Left ventricle myocardium inferior (tissue), 1 donor: ENCODE measurements at places on chromosomes 4 and X. TPM values are rescaled to one million over a fixed set of nuclear protein-coding genes. Genes with fewer than 3 reads are reported as not detected.

Gene DSPP
- total RNA-seq: not detected

Gene NEUROG2
- not detected for total RNA-seq

Gene PABPC1L2A
- not detected for total RNA-seq

Gene HTR2C
- not detected for total RNA-seq

Gene HELT
- total RNA-seq: not detected

Gene HDAC8
- total RNA-seq: 19.3 TPM

Gene MAGEA2
- not detected for total RNA-seq

Gene MID1
- total RNA-seq: 9.4 TPM

Gene TLR3
- total RNA-seq: 4.9 TPM

Gene KLHL4
- total RNA-seq: 0.74 TPM

Gene FGD1
- total RNA-seq: 8.6 TPM

GRCh38 chr4:24705016-24705753, 90.2 kb upstream of the SOD3 start:
- DNase-seq: no peak

GRCh38 chr4:82969414-82969813, 41.2 kb downstream of the LIN54 start:
- DNase-seq: no peak

- no peak for DNase-seq
Observed at GRCh38 chrX:137926090-137926489, 360.2 kb downstream of the ZIC3 start.

DNA sequence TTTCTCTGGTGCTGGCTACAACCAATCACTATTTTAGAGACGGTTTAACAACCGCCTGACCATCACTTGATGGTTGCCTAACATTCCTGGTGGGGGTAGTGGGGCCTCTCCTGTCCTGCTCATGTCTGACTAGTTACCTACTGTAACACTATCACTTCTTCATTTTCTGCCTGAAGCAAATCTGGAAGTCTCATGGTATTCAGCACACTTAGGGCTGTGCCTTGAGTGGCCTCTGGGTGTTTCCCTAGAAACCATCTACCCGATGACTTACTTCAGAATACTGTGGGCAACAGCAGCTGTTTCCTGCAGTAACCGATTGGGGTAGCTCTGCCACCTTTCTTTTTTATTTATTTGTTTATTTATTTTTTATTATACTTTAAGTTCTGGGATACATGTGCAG, 880.1 kb upstream of the INTU start:
- DNase-seq: no peak

GRCh38 chr4:63937961-63938360, 471.3 kb downstream of the TECRL start:
- no peak for DNase-seq

DNA sequence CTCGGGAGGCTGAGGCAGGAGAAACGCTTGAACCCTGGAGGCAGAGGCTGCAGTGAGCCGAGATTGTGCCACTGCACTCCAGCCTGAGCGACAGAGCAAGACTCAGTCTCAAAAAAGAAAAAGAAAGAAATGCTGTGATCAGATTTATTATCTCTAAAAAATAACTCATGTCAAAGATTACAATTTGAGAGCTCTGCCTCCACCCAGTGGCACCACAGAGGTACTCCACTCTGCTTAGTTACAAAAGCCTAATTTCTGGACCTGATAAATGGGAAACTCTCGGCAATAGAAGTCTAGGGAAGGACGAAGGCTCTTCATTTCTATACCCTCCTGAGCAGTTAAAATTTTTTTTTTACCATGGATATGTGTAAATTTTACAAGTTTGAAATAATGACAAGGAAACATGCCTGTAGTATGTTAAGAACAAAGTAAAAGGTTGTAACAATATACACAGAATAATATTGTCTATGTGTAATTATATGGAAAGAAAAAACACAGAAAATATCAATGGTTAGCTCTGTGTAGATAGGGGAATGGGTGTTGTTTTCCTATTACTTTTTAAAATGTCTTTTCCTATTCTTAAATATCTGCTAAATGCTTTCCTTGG, 149.8 kb downstream of the STIM2 start:
- DNase-seq: peak; percentile 22

- DNase-seq: no peak
Observed at GRCh38 chrX:139889760-139890159, 43.1 kb downstream of the ATP11C start.

GRCh38 chr4:97215409-97215941, 927.8 kb downstream of the STPG2 start:
- no peak for DNase-seq

GRCh38 chr4:99165978-99166377, 21.9 kb upstream of the ADH4 start:
- no peak for DNase-seq

GRCh38 chr4:25884031-25884782, 21.4 kb upstream of the SEL1L3 start:
- DNase-seq: no peak

DNA sequence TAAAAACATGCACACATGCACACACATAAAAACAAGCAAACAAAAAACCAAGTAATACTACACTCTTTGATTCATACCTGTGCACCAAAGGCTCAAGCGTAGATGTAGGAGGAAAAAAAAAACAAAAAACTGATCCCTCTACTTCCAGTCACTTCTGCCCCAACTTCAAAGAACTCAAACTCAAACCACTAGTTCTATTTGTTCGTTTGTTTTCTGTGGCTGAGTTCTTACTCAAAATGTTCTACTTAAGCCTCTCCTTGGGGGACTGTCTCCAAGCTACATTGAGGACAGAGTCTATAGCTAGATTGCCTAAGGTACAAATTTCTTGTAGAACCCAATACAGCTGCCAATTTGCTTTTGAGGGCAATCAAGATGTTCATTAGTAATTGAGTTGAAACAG, 171.0 kb upstream of the ATOH1 start:
- no peak for DNase-seq

DNA sequence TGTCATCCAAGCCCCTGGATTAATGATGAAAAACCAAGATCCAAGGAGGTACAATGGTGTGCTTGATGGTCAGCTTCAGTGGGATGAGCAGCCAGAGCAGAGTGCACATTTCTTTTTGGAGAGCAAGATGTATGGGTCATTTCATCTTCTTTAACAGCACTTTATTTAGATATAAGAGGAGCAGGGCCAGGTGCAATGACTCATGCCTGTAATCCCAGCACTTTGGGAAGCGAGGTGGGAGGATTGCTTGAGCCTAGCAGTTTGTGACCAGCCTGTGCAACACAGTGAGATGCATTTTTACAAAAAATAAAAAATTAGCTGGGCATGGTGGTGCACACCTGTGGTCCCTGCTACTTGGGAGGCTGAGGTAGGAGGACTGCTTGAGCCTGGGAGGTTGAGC, 45.3 kb upstream of the MAP3K15 start:
- no peak for DNase-seq

GRCh38 chr4:167119392-167119791, 114.9 kb downstream of the SPOCK3 start:
- no peak for DNase-seq
